CD8-positive, alpha-beta memory T cell (primary cell): ENCODE measurements at places on chromosomes 1 and 21.

GRCh38 chr1:220817907-220818306 lies 31.2 kb downstream of the MTARC1 start:
- no peak for DNase-seq

- DNase-seq = peak; percentile 13
Measured at GRCh38 chr1:39692152-39693074, 1.2 kb upstream of the HPCAL4 start.

GRCh38 chr1:93616996-93617669 lies 64.5 kb downstream of the BCAR3 start:
- no peak for DNase-seq

- no peak for DNase-seq
Measured at GRCh38 chr1:30839827-30840359, 68.7 kb downstream of the SDC3 start.

DNA sequence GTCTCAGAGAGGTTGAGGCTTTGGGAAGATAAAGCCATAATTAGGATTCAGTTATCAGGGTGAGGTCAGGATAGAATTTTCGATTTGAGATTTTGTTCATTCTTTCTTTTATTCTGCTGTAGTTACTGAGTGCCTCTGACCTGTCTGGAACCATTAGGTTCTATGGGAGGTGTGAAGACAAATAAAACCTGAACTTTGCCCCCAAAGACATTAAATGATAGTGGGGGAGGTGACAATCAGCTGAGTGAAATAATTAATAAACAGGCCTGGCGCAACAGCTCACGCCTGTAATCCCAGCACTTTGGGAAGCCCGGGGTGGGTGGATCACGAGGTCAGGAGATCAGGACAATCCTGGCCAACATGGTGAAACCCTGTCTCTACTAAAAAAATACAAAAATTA lies 55.0 kb upstream of the SPATA6 start:
- DNase-seq = no peak

DNA sequence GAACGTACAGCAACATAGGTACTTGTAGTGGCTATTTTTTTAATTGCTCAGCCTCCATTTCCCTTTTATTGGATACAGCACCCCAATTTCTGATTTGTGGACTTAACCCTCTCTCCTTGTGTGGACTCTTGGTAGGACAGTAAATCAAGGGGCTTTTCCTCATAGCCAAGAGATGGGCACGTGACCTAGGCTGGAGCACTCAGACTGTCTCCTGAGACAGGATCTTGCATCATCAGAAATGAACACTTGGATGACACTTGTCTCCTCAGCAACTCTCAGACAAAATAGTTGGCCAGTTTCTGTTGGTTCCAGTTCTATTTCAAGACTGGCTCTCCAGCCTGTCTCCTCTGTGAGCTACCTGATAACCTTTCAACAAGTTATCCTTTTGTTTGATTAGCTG lies 112.9 kb upstream of the ZNF678 start:
- DNase-seq = no peak

DNA sequence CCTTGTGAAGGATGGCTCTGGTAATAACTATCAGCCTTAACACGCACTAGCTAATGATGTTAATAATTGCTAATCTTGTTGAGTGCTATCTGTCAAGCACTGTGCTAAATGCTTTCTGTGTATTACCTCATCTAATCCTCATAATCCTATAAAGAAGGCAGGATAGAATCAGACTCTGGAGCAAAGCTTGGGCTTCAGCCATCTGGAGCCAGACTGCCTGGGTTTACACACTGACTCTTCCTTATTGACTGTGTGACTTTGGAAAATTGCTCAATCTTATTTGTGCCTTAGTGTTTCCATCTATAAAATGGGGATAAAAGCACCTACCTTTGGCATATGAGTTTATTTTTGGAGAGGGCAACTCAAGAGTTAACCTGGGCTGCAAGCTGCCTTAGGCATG lies 216.1 kb downstream of the NUF2 start:
- no peak for DNase-seq

DNA sequence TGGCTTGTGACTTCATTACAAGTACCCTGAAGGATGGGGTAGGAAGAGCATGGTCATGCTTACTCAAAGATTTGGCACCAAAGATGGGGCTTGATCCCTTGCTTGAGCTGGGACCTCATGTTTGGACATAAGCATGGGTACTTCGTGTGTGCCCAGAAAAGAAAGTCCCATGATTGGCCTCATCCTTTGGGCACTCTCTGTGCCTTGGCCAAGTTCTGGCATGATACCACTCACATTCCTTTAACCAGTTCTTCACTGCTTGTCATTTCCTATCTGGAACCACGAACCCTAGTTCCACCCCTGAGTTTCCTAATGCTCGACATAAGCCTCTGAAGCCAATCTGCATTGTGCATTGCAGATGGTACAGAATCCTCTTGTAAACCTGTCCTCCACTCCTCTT lies 107.0 kb downstream of the NAV1 start:
- no peak for DNase-seq

DNA sequence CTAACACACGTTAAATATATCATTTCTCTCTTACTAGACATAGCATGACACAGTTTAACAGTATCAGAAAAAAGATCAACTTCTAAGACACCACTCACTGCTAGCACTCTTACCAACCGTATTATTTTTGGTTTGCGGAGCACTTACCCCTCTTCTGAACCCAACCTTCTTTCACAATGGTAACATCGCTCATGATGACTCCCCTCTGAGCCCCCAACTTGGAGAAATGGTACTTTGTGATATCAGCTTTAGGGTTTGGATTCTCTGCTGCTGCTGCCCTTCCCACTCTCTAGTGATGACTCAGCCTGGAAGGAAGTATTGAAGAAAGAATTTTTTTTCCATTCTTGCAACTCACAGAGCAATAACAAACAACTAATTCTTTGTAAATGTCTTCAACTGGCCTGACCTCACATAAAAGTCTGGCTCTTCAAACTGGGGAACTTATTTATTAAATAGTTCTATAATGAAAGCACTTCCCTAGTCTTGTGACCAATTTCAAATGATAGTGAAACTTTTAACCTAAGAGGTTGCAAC lies 7.0 kb downstream of the AKT3 start:
- DNase-seq = no peak

DNA sequence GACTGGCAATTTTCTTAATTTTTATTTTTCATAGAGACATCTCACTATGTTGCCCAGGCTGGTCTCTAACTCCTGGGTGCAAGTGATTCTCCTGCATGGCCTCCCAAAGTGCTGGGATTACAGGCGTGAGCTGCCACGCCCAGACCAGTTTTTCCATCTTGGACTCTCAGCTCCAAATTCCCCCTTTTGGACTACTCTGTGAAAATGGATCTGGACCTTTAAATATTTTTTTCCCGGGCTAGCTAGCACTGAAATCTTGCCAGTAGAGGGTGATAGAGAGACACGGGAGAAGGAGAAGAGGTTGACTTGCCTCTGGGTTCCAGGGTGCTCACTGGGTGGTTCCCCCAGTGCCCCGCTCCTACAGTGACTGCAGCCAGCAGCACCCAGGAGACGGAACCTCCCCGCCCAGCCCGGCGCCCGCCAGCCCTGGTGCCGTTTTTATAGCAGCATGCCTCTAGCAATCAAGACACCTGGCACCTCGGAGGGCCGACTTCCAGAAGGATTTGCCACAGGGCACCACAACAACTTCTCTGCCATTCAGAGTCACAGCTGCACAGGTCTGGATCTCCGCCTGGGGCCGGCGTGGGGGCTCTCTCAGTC lies 34.7 kb upstream of the SCCPDH start:
- DNase-seq = peak; percentile 33

GRCh38 chr1:156379420-156380165 lies 10.6 kb downstream of the RHBG start:
- no peak for DNase-seq

GRCh38 chr1:212684521-212685090 lies 15.0 kb downstream of the BATF3 start:
- DNase-seq = no peak

DNA sequence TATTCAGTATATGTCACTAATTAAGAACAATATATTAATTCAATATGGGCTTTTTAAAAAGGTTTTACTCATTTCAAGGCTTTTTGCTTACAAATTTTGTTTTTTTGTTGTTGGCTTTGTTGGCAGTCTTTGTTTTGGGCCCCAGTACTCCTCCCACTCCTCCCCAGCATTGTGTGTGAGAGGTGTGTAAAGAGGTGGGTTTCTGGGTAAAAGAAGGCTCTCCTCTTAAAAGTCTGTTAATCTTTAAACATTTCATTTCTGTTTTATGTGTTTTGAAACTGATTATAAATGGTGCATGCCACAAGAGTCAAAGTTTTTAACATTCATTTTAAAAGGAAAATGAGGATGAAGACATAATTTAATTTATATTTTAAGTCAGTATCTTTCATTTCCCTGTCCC lies 79.6 kb downstream of the SASS6 start:
- DNase-seq = no peak

- no peak for DNase-seq
Measured at GRCh38 chr1:113861641-113862040, 9.9 kb downstream of the PTPN22 start.

DNA sequence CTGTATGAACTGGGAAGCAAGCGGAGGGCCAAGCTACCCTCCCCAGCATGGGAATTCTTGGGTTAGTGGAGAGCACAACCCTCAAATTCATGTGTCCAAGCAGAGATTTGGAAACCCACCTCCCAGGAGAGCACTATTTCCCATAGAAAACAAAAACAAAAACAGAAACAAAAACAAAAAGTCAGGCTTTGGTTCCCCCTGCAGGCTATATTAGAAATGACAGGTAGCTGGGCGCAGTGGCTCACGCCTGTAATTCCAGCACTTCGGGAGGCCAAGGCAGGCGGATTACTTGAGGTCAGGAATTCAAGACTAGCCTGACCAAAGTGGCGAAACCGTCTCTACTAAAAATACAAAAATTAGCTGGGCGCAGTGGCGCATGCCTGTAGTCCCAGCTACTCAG lies 10.8 kb downstream of the MINDY1 start:
- no peak for DNase-seq

DNA sequence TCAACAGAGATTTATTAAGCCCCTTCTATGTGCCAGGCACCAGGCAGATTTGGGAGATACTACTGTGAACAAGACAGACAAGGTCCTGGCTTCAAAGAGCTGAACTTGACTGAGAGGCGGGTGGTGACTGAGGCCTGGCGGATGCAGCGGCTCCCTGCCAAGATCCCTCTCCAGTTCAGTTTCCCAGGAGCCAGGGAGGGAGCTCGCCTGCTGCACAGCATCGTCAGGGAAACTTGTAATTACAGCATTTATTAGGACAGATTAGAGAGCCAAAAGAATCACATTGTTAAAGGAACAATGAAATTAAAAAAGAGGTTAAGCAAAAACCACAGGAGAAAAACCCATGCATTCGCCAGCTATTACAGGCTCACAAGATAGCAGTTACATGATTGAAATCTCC lies 55.3 kb downstream of the ETS2 start:
- DNase-seq = no peak

GRCh38 chr21:21740207-21740606 lies 742.0 kb downstream of the NCAM2 start:
- DNase-seq = no peak

- no peak for DNase-seq
Measured at GRCh38 chr1:202017749-202018467, 7.5 kb downstream of the ELF3 start.

- DNase-seq = no peak
Measured at GRCh38 chr21:35905096-35905962, 155.0 kb downstream of the SETD4 start.

DNA sequence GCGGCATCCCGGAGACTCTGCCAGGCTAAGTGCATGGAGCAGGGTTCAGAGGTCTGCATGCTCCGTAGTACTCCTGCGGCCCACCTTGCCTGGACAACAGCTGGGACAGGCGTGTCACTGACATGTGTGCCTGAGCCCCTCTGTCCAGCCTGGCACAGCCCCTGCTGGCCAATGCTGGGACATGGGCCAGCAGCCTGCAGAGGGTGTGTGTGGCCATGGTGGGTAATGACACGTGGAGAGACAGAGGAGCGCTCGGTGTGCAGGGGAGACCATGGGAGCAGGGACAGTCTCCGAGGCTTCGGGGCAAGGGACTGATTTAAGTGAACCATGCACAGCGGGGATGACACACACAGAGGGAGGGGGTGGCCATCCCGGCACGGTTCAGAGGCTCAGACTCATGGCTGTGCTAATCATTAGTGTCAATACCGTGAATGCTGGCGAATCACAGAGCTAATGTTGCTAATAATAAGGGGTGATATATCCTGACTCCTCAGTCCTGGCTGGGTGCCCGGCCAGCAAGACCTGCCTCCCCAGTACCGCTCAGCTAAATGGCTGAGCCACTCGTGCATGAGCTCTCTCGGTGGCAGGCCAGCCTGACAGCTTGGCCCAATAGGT lies 41.5 kb downstream of the IGSF21 start:
- DNase-seq = no peak

DNA sequence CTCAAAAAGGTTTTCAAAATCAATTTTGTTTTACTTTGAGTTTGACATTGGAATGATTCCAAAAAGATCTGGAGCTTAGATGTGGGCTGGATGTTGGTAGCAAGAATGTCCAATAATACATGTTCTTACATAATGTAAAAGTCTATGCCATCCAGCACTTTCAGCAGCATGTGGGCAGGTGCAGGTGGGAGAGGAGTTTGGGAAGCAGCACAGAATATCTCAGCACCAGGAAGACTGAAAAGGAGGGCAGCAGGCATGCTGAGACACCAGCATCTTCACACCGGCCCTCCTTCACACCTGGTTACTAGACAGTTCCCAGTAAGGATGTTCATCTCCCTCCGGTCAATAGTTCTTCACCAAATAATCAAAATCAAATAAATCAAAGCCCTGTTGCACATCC lies 166.6 kb downstream of the ZBTB18 start:
- no peak for DNase-seq

- DNase-seq = no peak
Measured at GRCh38 chr1:54577612-54578011, 29.6 kb downstream of the ACOT11 start.

DNA sequence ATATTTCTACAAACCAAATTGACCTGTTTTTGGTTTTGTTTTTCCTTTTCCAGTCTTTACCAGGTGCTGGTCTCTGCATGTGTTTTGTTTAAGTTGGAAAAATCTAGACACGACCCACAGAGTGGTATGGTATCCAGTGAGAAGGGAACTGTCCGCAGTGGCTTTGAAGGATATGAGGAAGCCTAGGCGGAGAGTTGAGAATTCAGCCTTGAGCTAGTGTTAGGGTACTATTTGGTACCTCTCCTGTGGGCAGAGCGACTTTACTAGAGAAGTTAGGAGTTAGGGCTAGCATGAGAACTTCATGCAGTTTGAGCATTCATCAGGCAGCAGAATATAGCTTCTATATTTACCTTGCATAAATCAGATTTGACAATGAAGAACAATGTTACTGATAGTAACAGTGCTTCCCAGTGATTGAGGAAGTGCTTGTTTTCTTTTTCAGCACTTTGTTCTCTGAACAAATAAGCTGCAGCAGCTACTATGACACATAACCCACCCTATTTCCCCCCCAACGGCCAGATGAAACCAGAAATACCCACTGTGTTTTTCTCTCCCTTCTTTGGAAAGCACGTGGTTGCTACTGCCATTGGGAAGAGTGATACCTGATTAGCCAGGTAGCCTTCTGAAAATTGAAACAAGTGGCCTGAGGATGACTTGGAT lies 19.0 kb downstream of the MRPS6 start:
- no peak for DNase-seq
